Osteocyte (in vitro differentiated cells): ENCODE measurements at places on chromosomes 16 and 17.

DNA sequence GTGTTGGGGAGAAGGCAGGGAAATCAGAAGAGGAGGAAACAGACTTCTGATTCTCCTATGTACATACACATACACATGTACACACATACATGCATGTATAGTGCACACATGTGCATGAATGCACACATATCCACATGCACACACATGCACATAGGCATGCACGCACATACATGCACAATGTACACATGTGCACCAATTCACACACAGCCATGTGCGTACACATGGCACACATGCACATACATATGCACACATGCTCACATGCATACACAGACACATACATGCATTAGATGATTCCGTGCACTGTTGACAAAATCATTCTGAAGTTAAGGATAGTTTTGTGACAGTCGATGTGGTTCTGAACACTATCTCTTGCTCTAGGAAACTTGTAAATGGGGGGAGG, 214.0 kb upstream of the CDH13 start:
- no peak overlapping the region for H3K4me3 ChIP-seq
- DNase-seq: no peak
- peaks cover 6% of the 10 kb centered on the region for H3K27me3 ChIP-seq
- H3K36me3 ChIP-seq: no peaks in the 10 kb centered on the region
- H3K27ac ChIP-seq: no peak overlapping the region
- no peaks in the 10 kb centered on the region for H3K4me1 ChIP-seq

- H3K4me1 ChIP-seq: peaks cover 9% of the 10 kb centered on the region
- no peaks in the 10 kb centered on the region for H3K36me3 ChIP-seq
- no peak overlapping the region for H3K4me3 ChIP-seq
- H3K27ac ChIP-seq: no peak overlapping the region
Measured at GRCh38 chr17:75908201-75908600, 3.5 kb upstream of the MRPL38 start.

DNA sequence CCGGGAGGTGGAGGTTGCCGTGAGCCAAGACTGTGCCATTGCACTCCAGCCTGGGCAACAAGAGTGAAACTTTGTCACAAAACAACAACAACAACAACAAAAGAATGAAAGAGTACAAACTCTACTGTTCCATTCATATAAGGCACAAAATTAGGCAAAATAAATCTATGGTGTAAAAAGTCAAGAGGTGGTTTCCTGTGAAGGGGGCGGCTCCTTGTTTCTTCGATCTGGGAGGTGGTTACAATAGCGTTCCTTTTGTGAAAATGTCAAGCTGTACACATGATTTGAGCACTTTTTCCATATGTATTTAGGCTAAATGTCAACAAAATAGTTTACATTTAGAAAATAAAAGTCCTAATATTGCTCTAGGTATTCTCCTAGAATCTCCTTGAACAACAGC, 6.9 kb downstream of the SIAH1 start:
- peak; percentile 15 for DNase-seq
- H3K27ac ChIP-seq: no peak overlapping the region
- H3K4me1 ChIP-seq: peaks cover 55% of the 10 kb centered on the region
- H3K36me3 ChIP-seq: no peaks in the 10 kb centered on the region
- no peak overlapping the region for H3K4me3 ChIP-seq

DNA sequence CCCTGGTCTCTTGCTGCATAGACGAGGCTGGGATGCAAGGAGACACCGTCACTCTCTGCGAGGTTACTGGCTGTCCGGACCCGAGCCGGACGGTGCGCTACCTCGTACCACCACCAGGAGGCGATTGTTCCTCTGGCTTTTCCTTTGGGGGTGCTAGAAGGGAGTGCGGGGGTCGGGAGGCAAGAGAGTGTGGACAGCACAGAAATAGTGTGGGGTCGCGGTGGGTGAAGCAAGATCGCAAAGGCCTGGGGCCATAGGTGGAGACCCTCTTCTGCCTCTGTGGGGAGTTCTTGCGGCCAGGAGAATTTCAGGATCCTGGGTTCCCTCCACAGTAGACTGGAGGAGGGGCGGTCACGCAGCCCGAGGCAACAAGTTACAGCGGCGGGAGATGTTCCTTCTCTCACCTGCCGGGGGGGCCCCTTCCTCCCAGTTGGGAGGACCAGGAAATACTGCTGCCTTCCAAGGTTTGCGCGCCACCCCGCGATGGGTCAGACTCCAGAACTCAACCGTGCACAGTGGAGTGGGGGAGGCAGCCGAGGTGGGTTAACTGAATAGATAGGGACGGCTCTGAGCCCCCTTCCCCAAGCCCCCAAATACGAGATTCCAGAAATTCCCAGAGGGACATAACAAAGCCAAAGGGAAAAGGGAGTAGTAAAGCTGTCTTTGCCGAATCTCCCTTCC, 6.9 kb downstream of the PHOSPHO1 start:
- H3K27ac ChIP-seq: no peak overlapping the region
- H3K36me3 ChIP-seq: no peaks in the 10 kb centered on the region
- H3K4me1 ChIP-seq: peaks cover 14% of the 10 kb centered on the region

GRCh38 chr16:65991149-65991701, 375.3 kb upstream of the CDH5 start:
- H3K4me3 ChIP-seq: no peak overlapping the region
- H3K36me3 ChIP-seq: peaks cover 2% of the 10 kb centered on the region
- peaks cover 15% of the 10 kb centered on the region for H3K27me3 ChIP-seq
- H3K27ac ChIP-seq: no peak overlapping the region
- no peak for DNase-seq
- peaks cover 39% of the 10 kb centered on the region for H3K4me1 ChIP-seq

DNA sequence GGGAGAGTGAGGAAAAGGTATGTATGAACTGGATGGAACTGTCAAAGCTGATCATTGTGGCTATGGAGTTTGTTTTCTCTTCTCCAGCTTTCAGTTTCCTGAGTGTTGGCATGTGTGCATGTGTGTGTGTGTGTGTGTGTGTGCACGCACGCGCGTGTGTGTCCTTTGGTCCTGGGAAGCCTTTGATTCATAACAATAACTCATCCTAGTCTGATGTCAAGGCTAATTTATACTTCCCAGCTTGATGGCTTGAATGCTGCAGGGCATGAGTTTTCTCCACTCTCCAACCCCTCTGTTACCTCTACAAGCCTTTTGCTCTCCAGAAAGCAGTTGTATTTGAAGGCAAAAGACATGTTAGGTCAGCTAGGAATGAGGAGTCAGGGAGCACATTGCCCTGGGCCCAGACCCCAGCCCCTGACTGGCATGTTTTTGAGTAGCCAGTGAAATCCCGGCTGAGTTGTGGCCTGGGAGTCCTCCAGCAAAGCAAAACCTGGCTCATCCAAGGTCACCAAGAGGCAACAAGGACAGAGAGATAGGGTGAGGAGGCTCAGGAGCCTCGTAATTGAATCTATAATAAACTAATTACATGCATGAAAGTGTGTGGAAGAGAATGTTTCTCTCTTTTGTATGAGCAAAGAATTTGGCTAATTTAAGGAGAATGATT, 8.9 kb upstream of the CDC42EP4 start:
- peaks cover 2% of the 10 kb centered on the region for H3K27me3 ChIP-seq
- no peaks in the 10 kb centered on the region for H3K36me3 ChIP-seq
- DNase-seq: no peak
- H3K4me3 ChIP-seq: no peak overlapping the region

- peaks cover 10% of the 10 kb centered on the region for H3K27me3 ChIP-seq
- H3K4me1 ChIP-seq: no peaks in the 10 kb centered on the region
- no peak overlapping the region for H3K27ac ChIP-seq
- no peak overlapping the region for H3K4me3 ChIP-seq
- no peaks in the 10 kb centered on the region for H3K36me3 ChIP-seq
Measured at GRCh38 chr16:11208916-11209665, 46.9 kb downstream of the SOCS1 start.
